Sciatic nerve (tissue), 2 donors: ENCODE measurements at places on chromosomes 5 and 9.

- DNase-seq, result no peak
These were observed 433.6 kb upstream of the ADAMTSL1 start for GRCh38 chr9:18040327-18040726.

DNA sequence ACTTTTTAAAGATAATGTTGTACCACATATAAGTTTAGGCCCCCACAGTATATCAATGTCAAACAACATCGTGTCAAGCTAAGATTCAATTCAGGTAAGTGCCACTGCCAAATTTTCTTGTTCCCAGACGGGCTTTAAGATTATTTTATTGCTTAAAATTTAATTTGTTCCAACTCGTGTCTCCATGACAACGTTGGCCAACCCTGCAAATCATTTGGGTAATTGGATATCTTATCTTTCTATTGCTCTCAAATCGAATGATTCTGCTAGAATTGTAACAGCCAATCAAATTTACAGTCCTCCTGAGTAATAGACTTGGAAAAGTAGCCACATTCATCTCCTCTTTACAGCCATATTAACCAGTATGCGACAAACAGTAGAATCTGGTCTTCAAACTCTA, 19.5 kb downstream of the TLE1 start:
- no peak for DNase-seq

DNA sequence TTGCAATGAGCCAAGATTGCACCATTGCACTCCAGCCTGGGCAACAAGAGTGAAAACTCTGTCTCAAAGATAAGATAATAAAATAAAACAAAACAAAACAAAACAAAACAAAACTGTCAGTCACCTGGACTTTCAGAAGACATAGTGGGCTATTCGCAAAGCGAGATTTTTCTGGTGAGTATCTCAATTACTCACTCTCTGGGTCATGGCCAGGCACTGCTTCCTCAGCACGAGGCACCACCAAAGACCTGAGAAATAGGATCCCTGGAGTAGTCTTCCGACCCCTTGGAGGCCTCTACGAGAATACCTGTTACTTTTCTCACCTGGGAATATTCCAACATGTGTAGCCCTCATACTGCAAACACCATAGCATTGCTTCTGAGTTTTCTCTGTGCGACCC, 201.7 kb upstream of the ZNF618 start:
- DNase-seq, result no peak

DNA sequence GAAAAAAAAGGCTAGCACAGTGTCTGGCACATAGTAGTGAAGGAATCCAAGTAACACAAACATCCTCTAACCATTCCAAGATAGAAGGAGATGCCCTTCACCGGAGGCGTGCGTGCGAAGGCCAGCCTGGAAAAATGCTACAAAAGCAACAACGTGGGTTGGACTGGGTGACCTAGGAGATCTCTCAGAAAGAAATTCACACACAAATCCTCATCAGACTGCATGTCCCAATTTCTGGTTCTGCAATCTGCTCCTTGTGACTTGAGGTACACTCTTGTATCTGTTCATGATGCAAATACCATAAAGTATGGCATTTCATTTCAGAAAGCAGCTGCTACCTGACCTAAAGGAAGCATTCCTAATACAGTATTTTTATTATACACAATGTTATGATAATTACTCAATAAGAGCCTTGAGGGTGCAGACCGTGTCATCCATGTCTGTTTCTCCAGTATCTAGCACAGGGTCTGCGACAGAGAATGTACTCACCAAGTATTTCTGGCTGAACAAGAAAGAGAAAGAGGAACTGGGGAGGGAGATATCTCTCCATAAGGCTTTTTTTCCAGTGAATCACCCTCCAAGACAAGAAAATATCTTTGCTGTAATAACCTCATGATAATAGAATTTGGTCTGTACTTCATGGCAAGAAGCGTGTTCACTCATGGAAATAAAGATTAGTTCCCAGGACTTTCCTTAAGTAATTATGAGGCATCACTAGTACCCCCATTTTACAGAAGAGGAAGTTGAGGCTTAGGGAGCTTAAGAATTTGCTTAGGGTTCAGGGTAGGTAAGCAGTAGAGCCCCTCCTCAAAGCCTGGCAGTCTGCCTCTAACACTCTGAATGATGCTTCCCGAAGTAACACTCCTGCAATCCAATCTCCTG, 138.3 kb downstream of the CDK5RAP2 start:
- DNase-seq, result no peak

- no peak for DNase-seq
These were observed 24.2 kb downstream of the P4HA2 start for GRCh38 chr5:132203464-132203818.

- DNase-seq, result no peak
These were observed 17.2 kb downstream of the ERCC6L2 start for GRCh38 chr9:95892690-95893089.

GRCh38 chr9:13228431-13228830, 51.1 kb downstream of the MPDZ start:
- no peak for DNase-seq

DNA sequence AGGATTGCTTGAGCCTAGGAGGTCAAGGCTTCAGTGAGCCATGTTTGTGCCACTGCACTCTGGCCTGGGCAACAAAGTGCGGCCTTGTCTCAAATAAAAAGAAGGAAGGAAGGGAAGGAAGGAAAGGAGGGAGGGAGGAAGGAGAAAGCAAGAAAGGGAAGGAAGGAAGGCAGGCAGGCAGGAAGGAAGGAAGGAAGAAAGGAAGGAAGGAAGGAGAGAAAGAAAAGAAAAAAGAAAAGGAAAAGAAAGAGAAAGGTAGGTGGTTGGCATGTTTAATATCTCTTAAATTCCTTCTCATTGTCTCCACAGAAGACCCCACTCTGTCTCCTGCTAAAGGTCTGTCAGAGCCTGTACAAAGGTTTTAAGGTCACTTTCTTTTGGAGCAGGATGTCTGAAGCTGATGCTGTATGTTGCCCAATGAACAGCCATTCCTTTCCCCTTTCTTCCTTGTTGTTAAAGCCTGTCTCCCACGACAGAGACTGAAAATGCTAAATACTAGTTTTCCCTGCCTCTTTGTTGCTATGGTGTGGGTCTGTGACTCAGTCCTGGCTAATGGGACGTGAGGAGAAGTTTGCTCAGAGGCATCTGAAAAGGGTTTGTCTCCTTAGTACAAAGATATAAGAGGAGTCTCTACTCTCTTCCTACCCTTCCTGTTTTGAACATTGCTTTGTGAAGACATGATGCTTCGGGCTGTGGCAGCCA, 213.3 kb downstream of the PCSK1 start:
- no peak for DNase-seq

DNA sequence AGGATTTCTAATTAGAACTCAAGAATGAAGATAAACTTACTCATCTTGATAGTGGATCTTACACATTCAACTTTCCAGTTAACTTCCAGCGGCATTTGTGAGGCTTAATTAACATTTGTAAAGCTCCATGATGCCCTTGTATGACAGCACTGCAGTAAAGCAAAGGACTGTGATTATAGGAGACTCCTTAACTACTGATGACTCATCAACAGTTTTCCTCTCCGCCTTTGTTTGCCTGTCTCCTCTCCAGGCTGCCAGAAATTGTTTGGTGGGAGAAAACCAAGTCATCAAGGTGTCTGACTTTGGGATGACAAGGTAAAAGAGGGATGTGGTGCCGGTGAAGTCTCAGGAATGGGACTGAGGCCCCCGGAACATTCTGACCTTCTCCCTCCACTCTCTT, 20.4 kb upstream of the CYFIP2 start:
- DNase-seq, result no peak

DNA sequence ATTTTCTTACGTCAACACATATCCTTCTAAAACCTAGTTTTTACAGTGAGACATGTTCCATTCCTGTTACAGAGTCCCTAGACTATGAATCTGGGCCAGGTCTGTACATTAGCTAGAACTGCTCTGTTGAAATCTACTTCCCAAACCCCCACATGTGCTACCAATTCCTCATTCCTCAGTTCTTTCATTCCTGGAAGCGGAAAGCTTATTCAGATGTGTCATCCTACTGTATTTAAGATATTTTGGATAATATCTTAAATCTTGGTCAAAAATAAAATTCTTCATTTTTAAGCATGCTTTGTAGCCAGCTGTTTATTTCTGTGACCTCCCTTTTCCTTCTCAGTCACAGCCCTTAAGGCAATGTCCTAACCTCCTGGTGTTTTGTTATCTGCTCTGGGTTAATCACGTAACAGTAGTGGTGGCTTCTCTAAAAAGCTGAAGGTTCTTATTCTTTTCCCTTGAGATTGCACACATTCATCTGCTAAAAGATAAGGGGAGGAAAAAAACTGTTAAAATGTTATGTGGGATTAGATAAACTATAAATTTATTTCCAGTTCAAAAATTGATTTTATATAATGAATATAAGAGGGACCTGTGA, 35.6 kb downstream of the GLRX start:
- no peak for DNase-seq

DNA sequence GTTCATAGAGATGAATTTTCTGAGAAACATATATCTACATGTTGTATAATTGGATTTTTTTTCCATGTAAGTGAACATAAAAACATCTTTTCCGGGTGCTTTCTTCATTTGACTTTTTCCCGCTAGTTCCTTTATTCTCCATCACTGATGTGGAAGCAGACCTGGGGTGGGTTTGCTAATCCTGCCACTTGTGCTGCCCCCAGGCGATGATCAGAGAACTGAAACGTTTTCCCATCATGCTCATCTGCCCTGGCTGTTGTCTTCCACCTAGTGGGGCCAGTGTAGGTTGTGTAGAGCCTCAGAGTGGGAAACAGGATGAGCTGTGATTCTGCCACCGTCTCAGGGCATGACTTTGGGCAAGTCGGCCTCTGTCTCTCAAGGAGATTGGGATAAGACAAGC, 34.2 kb upstream of the TGFBR1 start:
- DNase-seq, result no peak

- DNase-seq, result no peak
These were observed 1876.0 kb upstream of the C9orf72 start for GRCh38 chr9:29449306-29449705.

- DNase-seq, result no peak
These were observed 19.8 kb downstream of the SLC22A4 start for GRCh38 chr5:132313961-132314432.

DNA sequence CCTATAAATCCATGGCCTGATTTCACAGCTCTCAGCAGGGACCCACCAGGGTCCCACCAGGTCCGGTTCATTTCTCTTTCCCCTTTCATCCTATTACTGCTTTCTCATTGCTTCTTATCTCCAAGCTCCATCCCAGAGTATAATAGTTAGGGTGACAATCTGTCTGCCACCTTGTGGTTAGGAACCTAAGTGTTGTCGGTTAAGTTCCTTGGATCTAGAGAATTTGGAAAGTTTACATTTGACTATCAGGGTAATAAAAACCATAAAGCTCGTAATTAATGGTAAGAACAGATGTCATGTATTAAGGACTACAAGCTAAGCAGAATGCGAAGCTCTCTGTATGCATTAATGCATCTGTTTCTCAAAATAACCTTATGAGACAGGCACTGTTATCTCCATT, 259.1 kb downstream of the SH3GL2 start:
- no peak for DNase-seq

DNA sequence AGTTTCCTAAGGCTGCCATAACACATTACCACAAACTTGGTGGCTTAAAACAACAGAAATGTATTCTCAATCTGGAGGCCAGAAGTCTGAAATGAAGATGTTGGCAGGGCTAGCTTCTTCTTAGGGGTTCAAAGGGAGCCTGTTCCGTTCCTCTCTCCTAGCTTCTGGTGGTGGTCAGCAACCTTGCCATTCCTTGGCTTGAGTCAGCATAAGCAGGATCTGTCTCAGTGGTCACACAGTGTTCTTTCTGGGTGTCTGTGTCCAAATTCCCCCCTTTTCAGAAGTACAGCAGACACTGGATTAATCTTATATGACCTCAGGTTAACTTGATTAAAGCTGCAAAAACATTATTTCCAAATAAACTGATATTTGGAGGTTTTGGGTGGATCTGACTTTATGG, 2.1 kb upstream of the OSMR start:
- DNase-seq, result no peak

DNA sequence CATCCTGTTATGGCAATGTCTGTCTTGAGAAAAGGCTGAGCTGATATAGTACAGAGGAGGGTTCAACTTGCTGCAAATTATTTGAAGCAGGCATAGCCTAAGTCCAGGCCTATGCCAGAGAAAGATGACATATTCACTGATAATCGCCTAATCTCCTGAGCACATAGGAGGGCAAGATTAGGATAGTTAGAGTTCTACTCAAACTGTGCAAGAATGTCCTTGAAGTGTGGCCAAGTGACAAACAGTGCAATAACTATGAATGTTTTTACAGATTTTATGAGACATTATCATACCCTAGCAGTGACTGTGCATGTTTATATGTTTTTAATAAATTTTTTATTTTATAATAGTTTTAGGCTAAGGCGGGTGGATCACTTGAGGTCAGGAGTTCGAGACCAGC, 96.2 kb downstream of the TSSK1B start:
- DNase-seq, result no peak

DNA sequence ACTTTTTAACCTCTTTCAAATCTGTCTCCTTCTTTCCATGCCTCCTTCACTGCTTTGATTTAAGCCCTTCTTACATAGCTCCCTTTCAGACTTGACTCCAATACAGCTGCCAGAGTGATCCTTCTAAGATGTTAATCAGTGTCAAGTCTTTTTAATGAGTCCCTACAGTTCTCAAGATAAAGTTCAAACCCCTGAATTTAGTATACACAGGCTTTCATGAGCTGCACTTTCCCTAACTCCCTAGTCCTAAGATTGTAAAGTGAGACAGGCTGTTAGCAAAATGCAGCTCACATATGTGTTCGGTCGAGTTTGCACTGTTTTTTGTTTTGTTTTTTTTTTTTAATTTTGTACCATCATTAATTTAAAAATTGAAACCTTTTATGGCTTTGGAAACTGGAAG, 190.4 kb upstream of the VCAN start:
- DNase-seq, result no peak

DNA sequence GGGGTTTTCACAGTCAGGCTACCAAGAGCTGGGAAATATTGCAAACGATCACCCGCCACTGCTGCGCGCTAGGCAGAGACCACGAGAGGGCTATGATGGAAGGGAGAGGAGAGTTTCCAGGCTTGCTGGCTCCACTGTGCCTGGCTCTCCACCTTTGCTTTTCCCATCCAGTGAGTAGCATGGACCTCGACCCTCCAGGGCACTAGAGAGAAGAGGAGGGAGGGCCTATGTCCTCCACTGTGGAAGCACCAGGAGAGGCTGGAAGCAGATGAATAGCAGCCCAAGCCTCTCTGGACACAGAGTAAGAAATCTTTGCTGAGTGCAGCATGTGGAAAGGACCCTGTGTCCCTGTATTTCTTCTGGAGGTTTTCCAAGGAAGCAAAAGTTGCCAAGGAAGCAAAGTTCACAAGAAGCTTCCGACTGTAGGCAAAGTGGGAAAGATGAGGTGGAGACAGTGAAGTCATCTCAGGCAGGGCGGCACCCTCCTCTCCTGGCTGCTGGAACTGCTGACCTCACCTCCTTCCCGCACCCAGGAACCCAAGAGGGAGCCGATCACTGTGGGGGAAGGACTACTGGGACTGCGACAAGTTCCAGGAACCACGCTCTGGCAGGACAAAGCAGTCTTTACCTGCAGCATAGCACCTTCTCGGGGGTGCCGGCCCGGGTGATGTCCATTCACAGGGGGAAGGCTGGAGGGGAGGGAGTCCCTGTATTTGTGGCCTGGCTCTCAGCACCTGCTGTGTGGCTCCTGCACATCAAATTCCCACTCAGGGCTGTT, 79.6 kb downstream of the CSNK1A1 start:
- no peak for DNase-seq

- no peak for DNase-seq
These were observed 389.2 kb downstream of the MAT2B start for GRCh38 chr5:163894645-163895044.
